ENCODE measurements at places on chromosomes 1 and 21.

DNA sequence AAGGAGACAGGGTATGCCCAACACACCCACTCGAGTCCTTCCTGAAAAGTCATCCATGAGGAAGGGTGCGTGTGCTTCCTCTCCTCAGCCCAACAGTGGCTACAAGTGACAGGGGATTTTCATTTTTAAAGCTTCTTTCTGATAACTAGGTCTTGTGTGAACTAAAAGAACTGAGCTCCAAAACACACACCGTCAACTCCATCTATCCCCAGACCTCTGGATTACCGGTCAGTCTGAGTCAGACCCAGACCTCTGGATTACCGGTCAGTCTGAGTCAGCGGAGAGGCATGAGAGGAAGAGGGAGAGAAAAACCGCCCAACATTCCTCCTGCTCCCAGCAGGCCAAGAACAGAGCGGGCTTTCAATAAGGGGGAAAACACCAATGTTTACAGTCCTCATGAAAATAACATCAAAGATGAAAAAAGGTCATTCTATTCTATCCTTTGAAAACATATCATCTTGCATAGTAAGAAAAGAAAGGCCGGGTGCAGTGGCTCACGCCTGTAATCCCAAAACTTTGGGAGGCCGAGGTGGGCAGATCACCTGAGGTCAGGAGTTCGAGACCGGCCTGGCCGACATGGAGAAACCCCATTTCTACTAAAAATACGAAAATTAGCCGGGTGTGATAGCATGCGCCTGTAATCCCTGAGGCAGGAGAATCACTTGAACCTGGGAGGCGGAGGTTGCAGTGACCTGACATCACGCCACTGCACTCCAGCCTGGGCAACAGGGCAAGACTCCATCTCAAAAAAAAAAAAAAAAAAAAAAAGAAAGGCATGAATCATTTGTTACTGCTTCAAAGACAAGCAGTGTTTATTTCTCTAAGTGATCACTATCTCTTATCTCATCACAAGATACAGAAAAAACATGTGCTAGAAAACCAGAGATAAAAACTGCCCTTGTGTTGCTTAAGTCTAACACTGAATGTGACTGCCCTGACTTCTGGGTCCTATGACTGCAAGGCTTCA is 3.4 kb downstream of the PTTG1IP start:
- no peak for DNase-seq

GRCh38 chr1:156489166-156489934 is 11.2 kb downstream of the MEF2D start:
- DNase-seq = peak; percentile 94

GRCh38 chr1:201561601-201562000 is 22.7 kb downstream of the NAV1 start:
- DNase-seq = no peak

DNA sequence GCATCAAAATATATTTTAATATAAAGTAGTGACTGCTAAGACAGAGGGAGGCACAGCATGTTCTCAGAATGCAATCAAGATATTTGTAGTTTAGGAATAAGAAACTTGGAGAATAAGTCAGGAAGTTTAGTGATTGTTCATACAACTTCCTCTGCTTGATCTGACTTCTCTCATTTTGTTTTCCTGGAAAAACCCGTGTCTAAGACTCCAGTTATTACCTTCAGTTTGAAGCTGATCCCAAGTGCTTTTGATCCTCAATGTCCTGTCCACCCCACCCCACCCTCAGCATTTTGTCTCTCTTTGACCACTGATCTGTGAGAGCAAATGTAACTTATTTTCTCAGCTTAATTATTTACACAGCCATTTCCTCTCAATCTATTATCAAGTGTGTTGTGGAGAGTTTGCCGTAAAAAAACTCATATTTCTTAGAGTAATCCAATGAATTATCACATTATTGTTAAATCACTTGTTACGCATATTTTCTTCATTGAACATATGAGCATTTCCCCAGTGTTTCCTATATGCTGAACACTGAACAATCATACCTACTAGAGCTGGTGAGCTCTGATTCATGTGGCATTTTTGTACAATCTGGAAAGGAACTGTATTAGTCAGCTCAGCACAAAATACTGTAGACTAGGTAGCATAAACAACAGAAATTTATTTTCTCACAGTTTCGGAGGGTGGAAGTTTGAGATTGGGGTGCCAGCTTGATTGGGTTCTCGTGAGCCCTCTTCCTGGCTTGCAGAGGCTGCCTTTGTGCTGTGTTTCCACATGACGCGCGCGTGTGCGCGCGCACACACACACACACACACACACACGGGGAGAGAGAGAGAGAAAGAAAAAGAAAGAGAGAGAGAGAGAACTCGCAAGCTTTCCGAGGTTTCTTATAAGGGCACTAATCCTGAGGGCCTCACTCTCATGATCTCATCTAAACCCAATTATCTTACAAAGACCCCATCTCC is 65.5 kb upstream of the DPYD start:
- DNase-seq = no peak

DNA sequence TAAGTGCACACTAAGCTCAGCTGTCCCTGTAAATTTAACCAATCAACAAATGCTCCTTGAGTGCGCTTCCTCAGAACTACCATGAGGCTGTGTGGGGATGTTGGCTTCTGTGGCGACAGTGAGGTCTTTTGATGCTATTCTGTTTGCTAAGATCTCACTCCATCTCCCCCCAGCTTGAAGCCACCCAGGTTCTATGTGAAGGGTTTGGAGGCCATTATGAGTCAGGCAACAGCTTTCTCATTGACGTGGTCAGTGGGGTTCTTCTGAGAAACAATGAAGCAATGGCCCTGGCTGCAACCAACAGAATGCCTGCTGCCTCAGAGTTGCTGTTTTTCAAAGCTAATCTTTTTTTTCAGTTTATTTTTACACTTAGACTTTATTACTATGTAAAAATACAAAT is 205.5 kb downstream of the PTBP2 start:
- no peak for DNase-seq

- DNase-seq = no peak
These were observed 2.4 kb downstream of the ELF3 start for GRCh38 chr1:202012544-202013478.

DNA sequence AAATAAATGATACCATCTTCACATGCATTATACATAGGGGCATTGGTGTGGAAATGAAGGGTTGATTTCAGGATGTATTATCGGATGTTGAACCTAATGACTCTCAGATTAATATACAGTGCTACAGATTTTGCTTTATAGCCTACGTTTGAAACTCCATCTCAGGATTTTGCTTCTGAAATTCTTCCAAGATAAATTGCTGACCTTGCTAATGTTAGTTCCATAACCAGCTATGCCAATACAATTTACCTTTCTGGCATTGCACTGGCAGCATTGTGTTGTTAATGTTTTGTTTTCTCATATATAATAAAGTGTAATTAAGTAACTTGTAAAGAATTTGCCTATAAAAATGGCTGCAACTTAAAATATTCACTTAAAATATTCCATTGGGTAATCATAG is 350.1 kb downstream of the CHRM3 start:
- DNase-seq = no peak

DNA sequence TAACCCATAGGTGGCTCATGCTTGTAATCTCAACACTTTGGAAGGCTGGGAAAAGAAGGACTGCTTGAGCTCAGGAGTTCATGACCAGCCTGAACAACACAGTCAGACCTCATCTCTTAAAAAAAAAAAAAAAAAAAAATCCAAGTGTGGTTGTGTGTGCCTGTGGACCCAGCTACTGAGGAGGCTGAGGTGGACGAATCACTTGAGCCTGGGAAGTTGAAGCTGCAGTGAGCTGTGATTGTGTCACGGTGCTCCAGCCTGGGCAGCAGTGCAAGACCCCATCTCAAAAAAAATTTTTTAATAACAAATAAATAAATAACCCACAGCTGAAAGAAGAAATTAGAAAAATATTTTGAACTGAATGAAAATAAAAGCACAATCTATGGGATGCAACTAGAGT is 13.8 kb downstream of the INTS7 start:
- no peak for DNase-seq

DNA sequence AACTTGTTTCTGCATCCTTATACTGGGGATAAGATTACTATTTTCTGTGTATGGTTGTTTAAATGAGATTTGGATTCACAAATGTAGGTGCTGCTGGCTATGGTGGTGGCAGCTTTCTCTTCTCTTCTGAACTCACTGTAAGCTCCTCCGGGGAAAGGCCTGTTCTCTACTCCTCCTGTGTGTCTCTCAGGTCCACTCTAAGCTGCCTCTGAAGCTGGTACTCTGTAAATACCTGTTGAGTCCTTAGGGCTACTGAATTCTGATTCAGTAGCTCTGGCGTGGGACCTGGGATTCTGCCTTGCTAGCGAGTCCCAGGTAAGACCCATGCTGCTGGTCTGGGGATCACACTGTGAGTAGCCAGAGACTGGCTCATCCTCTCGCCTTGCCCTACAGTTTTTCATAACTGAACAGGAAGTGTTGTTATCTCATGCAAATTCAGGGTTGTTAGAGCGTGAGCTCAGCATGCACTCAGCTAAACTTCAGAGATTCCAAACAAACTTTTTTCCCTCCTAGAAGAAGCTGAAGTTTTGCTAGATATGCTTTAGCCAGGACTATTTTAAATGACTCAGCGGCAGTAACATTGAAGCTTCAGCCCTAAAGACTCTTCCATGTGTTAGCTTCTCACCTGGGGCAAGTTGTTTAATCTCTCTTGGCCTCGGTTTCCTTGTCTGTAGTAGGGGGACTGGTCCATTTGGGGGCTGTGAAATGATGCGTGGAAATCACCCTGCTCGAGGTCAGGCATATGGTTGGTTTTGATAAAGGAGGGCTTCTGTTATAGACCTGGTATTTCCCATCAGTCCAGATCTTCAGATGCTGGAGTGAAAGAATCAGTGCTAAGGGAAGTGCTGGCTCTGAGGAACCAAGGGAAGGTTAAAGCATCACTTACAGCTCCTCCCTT is 271.5 kb upstream of the TMEM51 start:
- no peak for DNase-seq

DNA sequence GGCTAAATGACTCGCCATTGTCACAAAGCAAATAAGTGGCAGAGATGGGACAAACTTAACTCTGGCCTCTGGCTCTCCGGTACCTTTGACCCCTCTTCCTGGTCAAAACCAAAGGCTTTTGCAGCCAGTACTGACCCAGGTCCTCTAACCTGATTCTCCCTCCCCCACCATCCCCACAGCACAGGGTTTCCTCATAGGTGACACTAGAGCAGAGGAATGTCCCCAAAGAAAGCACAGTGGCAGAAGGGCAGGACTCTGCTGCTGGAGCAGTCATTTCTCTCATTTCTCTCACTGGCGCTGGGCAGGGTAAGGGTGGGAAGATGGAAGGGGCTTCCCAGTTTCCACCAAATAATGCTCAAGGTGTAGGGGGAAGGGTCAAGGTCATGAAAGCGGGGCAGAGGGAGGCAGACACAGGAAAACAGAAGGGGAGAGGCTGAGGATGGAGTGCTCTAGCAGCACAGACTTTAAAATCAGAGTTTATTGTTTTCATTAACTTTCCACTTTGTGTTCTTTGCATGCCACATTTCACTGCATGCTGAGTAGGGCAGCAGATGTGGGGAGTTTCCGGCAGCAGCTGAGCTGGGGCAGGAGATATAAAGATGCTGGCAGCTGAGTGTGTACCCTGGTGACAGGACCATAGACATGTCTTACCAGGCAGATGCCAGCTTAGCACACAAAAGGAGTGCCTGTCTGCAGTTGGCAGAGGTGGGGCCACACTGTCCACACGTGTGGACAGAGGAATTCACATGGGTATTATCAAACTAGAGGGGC is 80.5 kb downstream of the FAM78B start:
- peak; percentile 7 for DNase-seq

- no peak for DNase-seq
These were observed 82.4 kb upstream of the BCL10 start for GRCh38 chr1:85358702-85359438.

GRCh38 chr1:94275083-94275482 is 37.7 kb upstream of the ARHGAP29 start:
- no peak for DNase-seq

DNA sequence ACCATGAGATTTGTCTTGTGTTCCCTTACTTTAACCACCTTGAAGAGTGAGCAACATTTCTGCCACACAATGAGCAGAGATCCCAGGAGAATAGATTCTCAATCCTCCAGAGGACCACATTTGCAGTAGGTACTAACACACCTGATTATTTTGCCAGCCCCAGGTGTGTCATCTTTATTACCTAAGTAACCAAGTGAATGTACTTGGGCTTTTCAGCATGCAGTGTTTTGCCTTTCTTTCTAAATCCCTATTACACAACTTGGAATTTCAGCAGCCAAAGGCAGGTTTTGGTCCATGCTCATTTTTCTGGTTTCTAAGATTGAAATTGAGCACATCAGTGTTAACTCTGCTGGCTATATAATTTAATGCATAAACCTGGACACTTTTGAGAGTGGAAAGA is 43.2 kb upstream of the ST6GALNAC5 start:
- DNase-seq = no peak

DNA sequence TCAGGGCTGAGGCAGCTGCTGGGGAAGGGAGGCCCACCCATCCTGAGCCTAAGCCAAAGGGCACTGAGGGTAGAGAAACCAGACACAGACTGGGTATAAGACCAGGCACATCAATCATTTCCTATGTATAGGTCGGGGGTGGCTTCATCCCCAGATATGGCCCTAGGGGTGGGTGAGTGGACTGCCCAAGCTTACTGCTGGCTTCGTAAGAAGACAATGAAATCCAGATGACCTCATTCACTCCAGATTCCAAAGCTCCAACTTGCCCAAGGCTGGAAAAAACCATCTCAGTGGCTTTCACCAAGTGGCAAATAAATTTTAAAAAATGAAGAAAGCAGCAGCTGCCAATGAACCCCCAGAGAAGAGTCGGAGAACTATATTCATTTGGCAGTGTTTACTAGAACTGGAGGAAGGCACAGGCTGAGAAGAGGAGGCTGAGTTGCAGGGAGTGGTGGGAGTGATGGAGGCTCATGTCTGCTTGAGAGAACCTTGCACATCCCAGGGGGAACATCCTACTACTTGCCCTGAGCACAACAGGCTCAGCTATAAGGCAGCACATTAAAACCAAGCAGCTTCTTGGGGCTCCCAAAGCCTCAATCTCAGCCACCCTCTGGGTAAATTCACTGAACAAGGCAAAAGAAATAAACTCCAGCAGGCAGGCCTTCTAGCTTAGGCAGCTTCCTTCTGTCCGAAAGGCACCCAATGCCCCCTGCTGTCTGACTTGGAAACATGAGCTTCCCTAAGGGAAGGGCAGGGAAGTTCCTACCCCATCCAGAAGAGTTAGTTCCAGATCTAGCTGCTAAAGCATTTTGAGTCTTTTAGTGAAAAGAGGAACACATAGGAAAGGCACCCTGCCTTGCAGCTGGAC is 14.1 kb downstream of the PEA15 start:
- peak; percentile 76 for DNase-seq

GRCh38 chr1:43339584-43340232 is 2.1 kb downstream of the MPL start:
- DNase-seq = no peak

GRCh38 chr1:27117733-27118439 is 37.0 kb downstream of the SLC9A1 start:
- DNase-seq = no peak

- DNase-seq = peak; percentile 32
These were observed 1.4 kb upstream of the SLC19A2 start for GRCh38 chr1:169487133-169487532.

Data from tongue (tissue), 3 donors.